ENCODE measurements at places on chromosomes 16 and 17.

GRCh38 chr17:45221081-45222013 is at the start of gene FMNL1:
Gene FMNL1, plus strand, starts transcription at chr17:45221885. Its CDS starts 240 bp downstream, at chr17:45222125.
- DNase-seq: no peak

DNA sequence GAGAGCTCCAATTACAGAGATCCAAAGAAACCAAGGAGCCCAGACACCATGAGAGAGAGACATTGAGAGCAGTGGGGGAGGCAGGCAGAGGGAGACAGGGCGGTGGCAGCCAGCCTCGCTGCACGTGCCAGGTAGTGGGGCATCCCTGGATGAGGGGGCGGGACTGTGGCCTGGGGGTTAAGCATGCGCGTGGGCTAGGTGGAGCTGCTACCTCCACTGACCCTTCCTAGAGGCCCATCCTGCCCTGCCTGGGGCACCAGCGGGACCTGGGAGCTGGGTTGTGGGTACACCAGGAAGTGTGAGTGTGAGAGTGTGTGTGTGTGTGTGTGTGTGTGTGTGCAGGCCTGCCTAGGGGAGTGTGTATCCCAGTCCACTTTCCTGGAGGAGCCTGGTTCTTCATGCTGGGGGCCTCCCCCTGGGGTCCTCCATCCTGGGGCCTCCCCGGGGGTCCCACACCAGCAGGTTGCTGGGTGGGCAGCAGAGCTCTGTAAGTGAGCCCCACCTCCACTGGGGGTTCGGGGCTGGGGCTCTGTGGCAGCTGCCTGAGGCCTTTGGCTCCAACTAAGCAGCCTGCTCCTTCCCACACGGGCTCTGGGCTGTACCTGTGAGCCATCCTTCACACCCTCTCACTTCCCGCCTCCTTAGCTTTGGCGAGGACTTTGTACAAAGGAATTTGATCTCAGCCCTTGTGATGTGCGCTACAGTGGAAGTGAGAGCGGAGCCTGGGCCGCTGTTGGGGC is 127.4 kb downstream of the IRF8 start:
- DNase-seq: no peak

GRCh38 chr16:86012221-86012620 is 113.3 kb downstream of the IRF8 start:
- DNase-seq: no peak

GRCh38 chr17:28476076-28476865 is 2.8 kb downstream of the SLC13A2 start:
- DNase-seq: no peak

DNA sequence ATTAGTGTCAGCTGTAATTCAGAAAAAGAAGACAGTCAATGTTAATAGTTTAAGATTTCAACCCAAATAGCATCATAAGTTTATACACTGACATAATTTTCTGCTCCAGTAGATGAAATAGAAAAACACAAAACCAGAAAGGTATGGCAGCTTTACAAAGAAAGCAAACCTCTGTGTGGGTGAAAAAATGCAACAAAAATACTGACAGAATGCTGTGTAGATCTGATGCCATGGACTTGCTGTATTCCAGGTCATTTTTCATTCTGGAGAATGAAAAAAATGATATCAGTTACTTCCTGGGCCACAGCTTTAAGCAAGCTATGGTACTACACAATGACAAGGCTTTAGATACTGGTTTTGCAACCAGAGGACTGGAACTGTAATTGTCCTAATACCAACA is 116.0 kb downstream of the MAP2K4 start:
- DNase-seq: no peak

- no peak for DNase-seq
These were observed 2.7 kb upstream of the AMFR start for GRCh38 chr16:56428091-56428490.

DNA sequence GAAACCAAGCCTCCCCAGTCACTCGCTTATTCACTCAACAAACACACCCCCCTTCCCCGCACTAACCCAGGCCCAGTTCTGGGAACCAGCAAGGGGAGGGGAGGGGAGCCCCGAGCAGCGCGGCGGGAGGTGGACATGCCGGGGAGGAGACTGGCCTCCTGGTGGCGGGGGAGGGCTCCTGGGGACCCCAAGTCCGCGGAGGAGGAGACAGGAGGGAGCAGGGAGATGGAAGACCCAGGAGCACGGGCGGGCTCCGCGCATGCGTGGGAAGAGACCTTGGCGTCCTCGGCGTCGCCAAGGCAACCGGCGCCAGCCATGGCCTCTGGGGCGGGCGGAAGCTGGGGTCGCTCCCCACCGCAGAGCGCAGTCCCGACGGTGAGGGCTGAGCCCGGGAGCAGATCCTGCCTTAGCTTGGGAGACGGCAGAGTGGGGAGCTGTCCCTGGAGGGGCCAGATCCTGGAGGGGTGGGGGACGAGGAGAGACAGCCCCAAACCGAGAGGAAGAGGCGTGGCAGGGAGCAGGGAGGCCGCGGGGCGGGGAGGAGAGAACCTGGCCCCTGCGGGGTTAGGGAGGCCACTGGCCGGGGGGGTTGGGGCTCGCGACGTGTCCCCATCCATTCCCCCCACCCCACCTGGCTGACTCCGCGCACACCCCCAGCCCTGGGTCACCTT is at the start of gene PRR29:
Gene PRR29, plus strand, starts transcription at position 302 of the 671 bp plus-strand sequence. Its CDS starts 14 bp downstream, at position 316.
- peak; percentile 50 for DNase-seq

DNA sequence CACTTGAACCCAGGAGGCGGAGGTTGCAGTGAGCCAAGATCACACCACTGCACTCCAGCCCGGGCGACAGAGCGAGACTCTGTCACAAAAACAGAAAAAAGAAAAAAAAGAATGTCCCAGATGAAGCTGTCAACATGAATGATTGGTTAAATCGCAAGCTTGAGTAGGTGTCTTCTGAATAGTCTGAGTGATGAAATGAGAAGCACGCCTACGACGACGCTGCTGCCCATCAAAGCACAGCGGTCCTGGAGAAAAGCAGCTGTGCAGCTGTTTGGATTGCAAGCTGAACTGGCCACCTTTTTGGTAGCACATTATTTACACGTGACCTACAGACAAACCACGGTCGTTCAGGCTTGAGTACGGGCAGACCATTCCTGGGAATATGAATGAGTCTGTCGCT is 12.5 kb downstream of the ADCY9 start:
- no peak for DNase-seq

GRCh38 chr16:89909777-89910716 is 8.6 kb upstream of the MC1R start:
- peak; percentile 38 for DNase-seq

DNA sequence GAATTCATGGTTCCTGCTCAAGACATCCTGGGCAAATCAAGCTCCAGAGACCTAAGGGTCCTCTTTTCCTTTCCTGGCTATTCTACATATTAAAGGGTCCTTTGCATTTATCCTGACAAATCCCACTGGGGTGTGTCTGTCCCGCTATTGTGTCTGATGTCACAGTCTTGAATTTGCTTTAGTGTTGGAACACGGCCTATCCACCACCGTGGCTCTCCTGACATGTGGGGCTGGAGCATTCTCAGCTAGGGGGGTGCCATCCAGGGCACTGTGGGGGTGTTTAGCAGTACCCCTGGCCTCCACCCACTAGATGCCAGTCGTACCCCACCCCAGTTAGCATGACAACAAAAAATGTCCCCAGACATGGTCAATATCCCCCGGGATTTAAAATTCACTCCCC is 92.9 kb downstream of the IRF8 start:
- DNase-seq: no peak

DNA sequence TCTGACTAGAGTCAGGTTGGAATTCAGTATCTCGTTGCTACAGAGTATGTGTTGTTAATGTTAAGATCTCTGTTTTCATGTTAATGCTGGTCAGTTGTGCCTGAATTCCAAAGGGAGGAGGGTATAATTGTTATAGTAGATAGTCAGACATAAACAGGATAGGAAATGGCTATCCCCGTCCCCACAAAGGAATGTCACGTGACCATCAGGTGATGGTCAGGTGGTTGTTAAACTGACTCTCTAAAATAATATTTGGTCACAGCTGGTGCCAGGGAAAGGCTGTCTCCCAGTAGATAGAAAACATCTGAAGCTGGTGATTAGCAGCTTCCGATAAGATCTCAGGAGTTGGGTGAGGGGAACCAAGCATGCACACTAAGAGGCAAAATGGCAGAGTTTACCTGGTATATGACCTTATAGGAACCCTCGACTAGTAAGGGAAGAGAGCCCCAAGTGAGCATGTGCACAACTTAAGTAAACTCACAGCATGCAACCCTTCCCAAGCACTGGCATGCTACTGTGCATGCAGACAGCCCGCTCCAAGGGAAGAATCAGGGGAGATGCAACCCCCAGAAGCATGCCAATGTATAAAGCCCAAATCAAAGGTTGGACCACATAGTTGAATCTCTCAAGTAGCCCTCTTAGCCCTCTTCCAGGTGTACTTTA is 27.4 kb upstream of the SLC6A2 start:
- no peak for DNase-seq

DNA sequence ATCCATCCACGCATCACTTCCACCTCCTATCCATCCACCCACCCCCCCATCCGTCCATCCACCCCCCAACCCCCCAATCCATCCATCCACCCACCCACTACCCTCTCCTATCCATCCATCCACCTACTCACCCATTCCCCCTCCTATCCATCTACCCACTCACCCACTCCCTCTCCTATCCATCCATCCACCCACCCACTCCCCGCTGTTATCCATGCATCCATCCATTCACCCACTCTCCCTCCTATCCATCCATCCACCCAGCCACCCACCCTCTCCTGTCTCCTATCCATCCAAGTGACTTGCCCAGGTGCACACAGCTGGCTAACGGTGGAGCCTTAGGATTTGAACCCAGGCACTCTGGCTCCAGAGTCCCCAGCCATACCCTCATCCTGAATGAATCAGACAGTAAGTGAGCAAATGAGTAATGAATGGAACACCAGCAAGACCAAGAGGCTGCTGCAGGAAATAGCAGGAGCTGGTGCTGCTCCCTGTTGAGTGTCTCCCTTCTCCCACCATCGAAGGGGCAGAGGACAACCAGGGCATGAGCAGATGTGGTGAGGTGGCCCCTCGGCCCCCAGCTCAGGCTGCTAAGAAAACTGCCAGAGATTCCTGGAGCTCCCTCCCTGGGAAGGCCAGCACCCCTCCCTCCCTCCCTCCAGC is 62.5 kb downstream of the LITAF start:
- no peak for DNase-seq

GRCh38 chr16:53504665-53505064 is 1.7 kb upstream of the AKTIP start:
- DNase-seq: no peak

DNA sequence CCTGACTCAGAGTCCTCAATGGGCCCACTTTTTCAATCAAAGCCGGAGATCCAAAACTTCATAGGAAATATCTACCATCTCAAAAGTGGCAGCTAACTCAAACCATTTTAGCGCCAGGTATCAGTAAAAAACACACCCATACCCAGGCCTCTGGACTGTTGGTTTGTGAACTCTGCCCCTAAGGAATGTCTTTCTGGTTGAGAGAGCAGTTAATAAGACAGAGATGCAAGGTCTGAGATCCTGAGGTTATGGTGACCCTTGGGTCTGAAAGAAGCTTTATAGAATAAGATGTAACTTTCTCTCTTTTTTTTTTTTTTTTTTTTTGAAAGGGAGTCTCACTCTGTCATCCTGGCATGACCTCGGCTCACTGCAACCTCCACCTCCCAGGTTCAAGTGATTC is 350.5 kb downstream of the SOX9 start:
- DNase-seq: no peak

GRCh38 chr16:67442581-67443255 is 11.8 kb downstream of the HSD11B2 start:
- DNase-seq: no peak

GRCh38 chr17:58643147-58643546 is 48.7 kb downstream of the TEX14 start:
- no peak for DNase-seq
